ENCODE measurements at places on chromosomes 7 and 10.

DNA sequence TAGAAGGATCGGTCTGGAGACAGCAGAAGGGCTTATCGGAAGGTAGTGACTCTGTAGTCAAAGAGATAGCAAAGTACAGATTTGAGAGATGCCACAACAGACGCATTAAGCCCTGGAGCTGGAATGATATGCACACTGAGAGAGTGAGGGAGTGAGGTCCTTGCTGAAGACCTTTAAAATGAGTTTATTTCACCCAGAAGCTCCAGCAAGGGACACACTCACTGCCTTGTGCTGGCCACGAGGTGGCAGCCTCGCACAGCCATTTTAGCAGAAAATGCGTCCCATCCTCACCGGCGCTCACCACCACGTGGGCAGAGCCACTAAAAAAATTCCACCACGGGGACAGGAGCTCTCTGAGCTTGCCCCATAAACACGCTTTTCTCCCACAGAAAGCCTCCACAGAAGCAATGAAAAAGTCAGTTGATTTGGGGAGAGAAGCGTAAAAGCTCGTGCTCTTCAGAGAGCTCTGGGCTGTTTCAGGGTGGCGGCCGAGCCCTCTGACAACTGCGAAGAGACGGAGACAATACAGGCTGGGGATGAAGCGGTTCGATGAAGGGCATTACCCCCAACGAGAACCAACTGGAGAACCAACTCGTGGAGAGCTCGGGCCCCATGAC is 163.0 kb upstream of the KLF14 start:
- H3K4me3 ChIP-seq = no peak overlapping the region
- DNase-seq = no peak
- no peaks in the 10 kb centered on the region for H3K27me3 ChIP-seq
- no peaks in the 10 kb centered on the region for H3K36me3 ChIP-seq

DNA sequence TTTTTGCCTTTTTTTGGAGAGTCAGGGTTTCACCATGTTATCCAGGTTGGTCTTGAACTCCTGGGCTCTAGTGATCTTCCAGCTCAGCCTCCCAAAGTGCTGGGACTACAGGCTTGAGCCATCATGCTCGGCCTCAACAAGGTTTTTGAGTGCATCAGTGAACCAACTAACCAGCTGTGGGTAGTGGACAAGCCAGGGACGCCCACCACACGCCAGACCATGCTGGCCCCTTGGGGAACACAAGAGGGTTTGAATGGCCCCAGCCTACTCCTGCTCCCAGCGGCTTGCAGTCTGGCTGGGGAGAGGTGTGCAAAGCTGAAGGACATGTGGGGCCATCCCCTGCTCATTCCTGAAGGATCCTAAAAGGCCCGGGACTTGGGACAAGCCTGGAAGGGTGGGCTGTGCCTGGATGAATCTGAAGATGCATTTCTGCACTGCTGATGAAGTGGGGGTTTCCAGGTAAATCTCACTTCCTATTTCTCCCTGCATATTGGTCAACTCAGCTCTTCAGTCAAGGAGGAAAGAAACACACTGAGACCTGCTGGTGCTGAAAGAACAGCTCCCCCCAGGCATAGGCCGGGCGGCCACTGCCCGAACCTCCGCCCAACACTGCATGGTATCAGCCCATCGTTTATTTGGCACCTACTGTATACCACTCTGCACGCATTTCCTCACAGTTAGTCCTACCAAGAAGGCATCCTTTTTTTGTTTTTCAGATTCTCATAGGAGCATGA is 6.9 kb downstream of the MMD2 start:
- no peaks in the 10 kb centered on the region for H3K4me1 ChIP-seq
- DNase-seq = no peak
- no peaks in the 10 kb centered on the region for H3K36me3 ChIP-seq

DNA sequence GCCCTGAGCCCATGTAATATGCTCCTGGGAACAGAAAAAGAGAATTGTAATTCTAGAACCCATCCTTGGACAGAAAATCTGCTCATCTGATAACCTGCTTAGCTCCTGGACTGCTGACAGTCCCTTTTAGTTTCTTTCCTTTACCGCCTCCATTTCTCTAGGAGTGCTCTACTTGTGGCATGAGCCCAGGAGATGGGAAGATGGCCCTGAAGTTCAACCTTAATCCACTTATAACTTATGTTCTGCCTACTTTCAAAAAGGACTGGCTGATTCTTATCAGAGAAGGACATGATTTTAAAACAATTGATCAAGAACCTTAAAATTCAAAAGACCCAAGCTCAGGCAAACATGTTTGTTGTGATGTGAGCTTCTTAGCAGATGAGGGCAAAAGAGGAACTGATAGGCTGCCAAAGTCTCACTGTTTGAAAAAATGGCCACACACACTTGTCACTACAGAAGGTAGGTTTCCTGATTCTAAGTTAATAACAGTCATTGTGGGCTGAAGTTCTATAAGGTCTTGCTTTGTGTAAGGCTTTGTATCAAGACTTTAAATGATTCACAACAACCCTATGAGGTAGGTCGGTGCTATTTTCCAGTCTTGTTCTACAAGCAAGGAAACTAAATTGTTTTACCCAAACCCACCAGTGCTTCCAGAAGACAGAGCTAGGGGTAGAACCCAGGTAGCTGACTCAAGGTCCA is 94.3 kb upstream of the AFAP1L2 start:
- DNase-seq = no peak
- H3K27me3 ChIP-seq = no peaks in the 10 kb centered on the region
- H3K4me3 ChIP-seq = no peak overlapping the region

- H3K27ac ChIP-seq = peak overlapping the region; percentile 22
- H3K27me3 ChIP-seq = no peaks in the 10 kb centered on the region
- peak; percentile 58 for DNase-seq
- H3K4me1 ChIP-seq = peaks cover 43% of the 10 kb centered on the region
- H3K4me3 ChIP-seq = no peak overlapping the region
- H3K36me3 ChIP-seq = no peaks in the 10 kb centered on the region
Observed at GRCh38 chr10:4053940-4054339, 268.9 kb upstream of the KLF6 start.

- H3K36me3 ChIP-seq = no peaks in the 10 kb centered on the region
- no peak for DNase-seq
- H3K4me1 ChIP-seq = no peaks in the 10 kb centered on the region
Observed at GRCh38 chr10:124468624-124469023, 7.0 kb downstream of the LHPP start.

GRCh38 chr7:57404343-57404966 is 45.5 kb upstream of the ZNF716 start:
- peak overlapping the region; percentile 24 for H3K4me3 ChIP-seq
- no peak overlapping the region for H3K27ac ChIP-seq
- peak; percentile 47 for DNase-seq
- no peaks in the 10 kb centered on the region for H3K36me3 ChIP-seq

DNA sequence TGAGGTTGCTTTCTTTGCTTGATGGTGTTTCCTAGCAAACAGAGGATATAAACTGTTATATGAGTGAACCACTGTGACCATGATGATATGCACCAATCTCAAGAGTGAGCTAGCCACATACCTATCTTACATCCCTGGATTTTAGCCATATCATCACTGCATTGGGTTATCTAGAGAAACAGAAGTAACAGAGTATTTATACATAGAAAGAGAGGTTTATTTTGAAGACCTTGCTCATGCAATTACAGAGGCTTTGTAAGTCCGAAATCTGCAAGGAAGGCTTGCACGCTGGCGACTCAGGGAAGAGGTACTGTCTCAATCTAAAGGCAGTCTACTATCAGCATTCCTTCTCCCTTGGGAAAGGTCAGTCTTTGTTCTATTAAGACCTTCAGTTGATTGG is 11.8 kb upstream of the PON2 start:
- H3K27me3 ChIP-seq = no peaks in the 10 kb centered on the region
- no peaks in the 10 kb centered on the region for H3K4me1 ChIP-seq
- no peak for DNase-seq
- no peak overlapping the region for H3K4me3 ChIP-seq

Data from vagina (tissue), 2 donors.